Tracheal epithelial cell (primary cell): ENCODE measurements at places on chromosomes 12 and 14. TPM values are rescaled to one million over a fixed set of nuclear protein-coding genes. Genes with fewer than 3 reads are reported as not detected.

The OR8S1 gene
- total RNA-seq = not detected in 2 replicates

The HOXC9 gene
- total RNA-seq = 0.72 TPM in 1 of 2 replicates, not detected in the other

The ABCC9 gene
- total RNA-seq = 0.24 and 0.64 TPM in 2 replicates

The PROX2 gene
- total RNA-seq = under 0.01 TPM in 1 of 2 replicates, not detected in the other

The HOXC10 gene
- total RNA-seq = 2.2 TPM in 1 of 2 replicates, not detected in the other

The HAL gene
- total RNA-seq = 0.21 and 0.24 TPM in 2 replicates

The RGS6 gene
- total RNA-seq = not detected in 2 replicates

The SBNO1 gene
- 23.9 and 26.9 TPM in 2 replicates for total RNA-seq
